Thymus (tissue), 14 donors: ENCODE measurements at places on chromosomes 13 and 19. TPM values are rescaled to one million over a fixed set of nuclear protein-coding genes. Genes with fewer than 3 reads are reported as not detected.

GRCh38 chr19:19305696-19306095 lies 14.6 kb downstream of the SUGP1 start:
- DNase-seq = no peak

DNA sequence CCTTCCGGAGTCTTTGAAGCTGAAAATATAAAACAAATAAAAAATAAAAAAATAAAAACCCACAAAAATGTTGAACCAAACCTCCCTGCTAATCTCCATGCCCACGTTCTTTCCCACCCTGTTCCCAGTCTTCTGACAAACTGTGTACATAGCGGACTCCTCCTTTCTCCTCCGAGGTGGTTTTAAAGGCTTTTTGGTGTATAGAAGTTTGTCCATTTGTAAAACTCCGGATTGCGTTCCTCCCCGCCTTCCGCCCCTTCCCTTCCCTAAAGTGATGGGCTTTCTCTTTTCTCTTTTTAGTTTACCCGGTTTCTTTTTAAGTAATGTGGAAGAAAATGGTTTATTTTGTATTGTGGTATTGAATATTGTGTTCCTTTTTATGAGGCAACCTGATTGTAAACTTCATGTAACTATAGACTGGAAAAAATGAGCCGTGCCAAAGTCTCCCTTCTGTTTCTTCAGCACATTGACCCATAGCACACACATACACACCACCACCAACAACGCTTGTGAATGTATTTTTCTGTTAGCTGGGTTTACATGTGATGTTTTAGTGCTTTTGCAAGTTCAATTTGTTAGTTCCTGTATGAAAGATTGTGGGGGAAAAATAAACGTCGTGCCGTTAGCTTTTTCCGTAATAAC lies 4.4 kb downstream of the ZIC2 start:
- DNase-seq = peak; percentile 16

DNA sequence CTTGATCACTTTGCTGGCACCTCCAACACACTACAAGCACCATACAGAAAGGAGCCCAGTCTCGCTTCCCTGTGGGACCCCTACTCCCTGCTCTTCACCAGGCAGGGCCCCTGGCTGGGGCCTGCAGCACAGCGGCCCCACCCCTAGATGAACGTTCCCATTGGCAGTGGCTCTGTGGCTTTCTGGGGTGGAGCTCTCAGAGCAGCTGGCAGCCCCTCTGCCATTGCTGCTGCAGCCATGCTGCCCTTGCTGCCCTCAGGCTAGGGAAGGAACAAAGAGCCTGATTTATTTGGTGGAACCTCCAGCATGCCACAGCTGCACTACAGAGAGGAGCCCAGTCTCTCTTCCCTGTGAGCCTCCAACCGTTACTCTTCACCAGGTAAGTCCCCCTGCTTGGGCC lies 5.8 kb downstream of the SIGLEC6 start:
- no peak for DNase-seq

DNA sequence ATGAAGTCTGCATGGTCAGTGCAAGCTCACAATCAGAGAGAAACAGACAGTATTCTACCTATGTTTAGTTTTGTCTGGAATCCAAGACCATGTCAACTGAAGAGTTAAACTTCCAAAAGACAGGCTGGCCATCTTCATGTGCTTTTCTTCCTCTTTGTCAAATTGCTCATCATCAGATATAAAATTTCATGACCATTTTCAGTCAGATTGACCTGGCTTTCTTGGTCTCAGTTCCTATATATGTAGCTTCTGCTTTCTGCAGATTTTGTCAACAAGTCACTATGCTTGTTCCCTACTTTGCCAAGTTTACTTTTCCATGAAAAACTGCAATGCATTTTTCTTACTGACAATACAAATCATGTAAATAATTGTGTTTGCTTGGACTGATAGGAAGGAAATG lies 13.9 kb downstream of the SLC46A3 start:
- DNase-seq = no peak

DNA sequence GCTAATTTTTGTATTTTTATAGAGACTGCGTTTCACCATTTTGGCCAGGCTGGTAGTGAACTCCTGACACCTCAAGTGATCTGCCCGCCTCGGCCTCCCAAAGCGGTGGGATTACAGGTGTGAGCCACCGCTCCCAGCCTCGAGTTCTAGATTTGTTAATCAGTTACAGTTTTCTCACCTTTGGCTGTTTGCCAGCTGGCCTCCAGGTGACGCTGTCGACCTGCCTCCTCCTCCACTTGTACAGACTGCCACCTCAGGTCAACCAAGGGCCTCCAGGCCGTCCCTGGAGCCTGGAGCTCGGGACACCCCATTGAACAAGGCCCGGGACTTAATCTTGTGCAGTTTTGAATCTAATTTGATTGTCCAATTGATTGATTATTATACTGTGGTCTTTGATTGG lies 45.5 kb downstream of the IER2 start:
- no peak for DNase-seq

- DNase-seq = no peak
Measured at GRCh38 chr13:111204438-111205177, 89.5 kb downstream of the ARHGEF7 start.

GRCh38 chr19:28501976-28502375 lies 711.0 kb downstream of the UQCRFS1 start:
- no peak for DNase-seq

- no peak for DNase-seq
Measured at GRCh38 chr13:74820809-74821208, 661.2 kb downstream of the TBC1D4 start.

DNA sequence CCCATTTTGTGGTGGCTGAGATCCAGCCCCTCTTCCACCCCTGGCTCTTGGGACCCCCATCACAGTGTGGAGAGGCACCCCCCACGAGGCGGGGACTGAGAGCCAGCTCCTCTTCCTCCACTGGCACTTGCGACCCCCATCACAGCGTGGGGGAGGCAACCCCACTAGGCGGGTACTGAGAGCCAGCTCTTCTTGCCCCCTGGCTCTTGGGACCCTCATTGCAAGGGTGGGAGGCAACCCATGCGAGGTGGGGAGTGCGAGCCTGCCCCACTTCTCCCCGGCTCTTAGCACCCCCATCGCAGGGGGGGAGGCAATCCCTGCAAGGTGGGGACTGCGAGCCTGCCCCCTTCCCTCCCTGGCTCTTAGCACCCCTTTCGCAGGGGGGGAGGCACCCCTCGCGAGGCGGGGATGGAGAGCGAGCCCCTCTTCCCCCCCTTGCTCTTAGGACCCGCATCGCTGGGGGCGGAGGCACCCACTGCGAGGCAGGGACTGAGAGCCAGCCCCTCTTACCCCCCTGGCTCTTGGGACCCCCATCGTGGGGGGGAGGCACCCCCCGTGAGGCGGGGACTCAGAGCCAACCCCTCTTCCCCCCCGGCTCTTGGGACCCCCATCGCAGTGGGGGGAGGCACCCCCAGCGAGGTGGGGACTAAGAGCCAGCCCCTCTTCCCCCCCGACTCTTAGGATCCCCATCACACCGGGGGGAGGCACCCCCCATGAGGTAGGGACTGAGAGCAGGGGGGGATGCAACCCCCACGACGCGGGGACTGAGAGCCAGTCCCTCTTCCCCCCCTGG lies 364.6 kb upstream of the SPRY2 start:
- no peak for DNase-seq

DNA sequence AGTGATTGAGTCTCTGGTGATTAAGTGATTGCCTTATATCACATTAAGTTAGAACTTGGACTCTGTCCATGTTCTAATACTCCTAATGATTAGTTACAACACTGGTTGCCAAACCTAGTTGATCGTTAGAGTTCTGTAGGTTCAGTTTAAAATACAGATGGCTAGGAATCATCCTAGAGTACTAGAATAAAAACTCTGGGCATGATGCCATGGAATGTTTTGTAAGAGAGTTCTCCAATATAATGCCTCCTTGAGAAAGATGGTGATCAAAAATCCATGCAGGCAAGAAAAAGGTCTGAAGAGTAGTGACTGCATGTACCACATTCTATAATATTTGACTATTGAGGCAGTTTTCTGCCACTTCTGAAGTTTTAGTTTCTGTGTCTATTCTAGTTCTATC lies 176.3 kb downstream of the GPC5 start:
- DNase-seq = no peak

GRCh38 chr13:28761586-28761985 lies 42.8 kb upstream of the SLC46A3 start:
- no peak for DNase-seq

- DNase-seq = no peak
Measured at GRCh38 chr19:17348700-17349099, 11.3 kb downstream of the GTPBP3 start.

ANKLE1 gene
- 0.64 TPM for polyA plus RNA-seq

SELENOV gene
- polyA plus RNA-seq = not detected

PNMA8B gene
- 4.4 TPM for polyA plus RNA-seq

ADAT3 gene
- 4.5 TPM for polyA plus RNA-seq

KLK14 gene
- polyA plus RNA-seq = 1.2 TPM

ZNF66 gene
- 2.8 TPM for polyA plus RNA-seq

PRR22 gene
- polyA plus RNA-seq = 13.6 TPM

RNF113B gene
- polyA plus RNA-seq = not detected

SLC10A2 gene
- polyA plus RNA-seq = 0.07 TPM
